Head of caudate nucleus (tissue), 42 donors: ENCODE measurements at places on chromosomes 12 and 14.
A peak's percentile ranks its signal among the peaks of the same experiment; 100 is the strongest.

GRCh38 chr14:80414080-80414479 lies 202.8 kb upstream of the DIO2 start:
- no peak for DNase-seq

- no peak for DNase-seq
Measured at GRCh38 chr14:75280831-75281653, 2.4 kb downstream of the FOS start.

DNA sequence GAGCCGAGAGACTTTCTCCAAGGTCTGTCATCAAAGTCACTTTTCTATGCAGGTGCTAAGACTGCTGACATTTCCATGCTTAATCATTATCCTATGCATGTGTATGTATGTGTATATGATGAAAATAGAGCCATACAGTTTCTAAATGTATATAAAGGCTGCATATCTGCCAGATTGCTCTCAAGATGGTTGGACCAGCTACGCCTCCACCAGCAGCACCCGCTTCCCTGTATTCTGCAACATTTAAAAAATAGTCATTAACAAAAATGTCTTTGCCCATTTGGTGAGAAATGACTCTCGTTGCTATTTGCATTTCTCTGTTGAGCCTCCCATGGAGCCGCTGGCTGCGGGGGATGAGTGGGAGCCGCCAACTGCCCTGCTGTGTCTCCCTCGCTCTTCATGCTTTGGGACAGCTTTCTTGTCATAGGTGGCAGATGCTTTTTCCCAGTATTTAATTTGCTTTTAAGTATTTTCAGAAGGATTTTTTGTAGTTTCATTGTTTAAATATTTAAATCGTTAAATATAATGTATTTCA lies 54.7 kb downstream of the DYNC1H1 start:
- DNase-seq = no peak

GRCh38 chr14:31418440-31418839 lies 1.9 kb downstream of the HEATR5A start:
- no peak for DNase-seq

GRCh38 chr14:72535485-72535884 lies 358.4 kb downstream of the DPF3 start:
- DNase-seq = no peak

DNA sequence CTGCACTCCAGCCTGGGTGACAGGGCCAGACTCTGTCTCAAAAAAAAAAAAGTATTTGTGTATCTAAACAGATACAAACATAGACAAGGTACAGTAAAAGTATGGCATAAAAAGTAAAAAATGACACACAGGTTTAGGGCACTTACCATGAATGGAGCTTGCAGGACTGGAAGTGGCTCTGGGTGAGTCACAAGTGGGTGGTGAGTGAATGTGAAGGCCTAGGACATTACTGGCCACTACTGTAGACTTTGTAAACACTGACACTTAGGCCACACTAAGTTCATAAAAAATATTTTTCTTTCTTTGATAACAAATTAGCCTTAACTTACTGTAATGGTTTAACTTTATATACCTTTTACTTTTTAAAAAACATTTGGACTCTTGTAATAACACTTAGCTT lies 38.0 kb upstream of the EIF5 start:
- no peak for DNase-seq

DNA sequence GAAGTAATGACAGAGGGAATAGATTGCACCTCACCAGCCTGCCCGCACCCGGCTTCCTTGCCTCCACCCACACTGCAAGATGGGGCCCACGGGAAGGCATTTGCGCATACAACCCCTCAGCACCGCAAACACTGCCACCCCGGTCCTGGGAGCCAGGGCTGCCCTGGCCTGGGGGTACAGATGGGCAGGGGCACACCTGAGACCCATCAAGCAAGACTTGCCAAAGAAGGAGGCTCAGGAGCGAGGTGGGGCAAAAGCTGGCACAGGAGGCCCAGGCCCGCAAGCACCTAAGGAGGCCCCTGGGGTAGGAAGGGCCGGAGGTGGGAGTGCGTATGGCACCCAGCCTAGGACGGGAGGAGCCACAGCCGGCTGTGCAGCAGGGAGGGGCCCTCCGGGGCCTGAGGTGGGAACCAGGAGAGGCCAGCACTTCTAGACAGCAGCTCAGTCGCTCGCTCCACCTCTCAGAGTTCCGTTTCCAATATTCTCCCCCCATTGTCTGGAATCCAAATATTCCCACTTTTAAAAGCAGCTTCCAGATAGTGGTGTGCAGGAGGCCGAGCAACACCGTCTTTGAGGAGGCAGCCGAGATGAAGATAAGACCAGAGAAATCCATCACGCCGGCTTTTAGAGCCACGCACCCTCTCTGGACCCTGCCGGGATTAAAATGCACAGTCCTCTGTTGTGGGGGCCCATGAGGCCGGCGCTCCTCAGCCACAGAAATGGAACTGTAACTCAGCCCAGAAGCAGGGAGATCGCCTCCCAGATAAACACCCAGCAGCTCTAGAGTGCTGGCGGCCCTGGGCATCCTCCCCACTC lies 12.2 kb upstream of the C14orf180 start:
- DNase-seq = no peak

GRCh38 chr12:75882421-75882820 lies 149.2 kb downstream of the PHLDA1 start:
- DNase-seq = no peak

DNA sequence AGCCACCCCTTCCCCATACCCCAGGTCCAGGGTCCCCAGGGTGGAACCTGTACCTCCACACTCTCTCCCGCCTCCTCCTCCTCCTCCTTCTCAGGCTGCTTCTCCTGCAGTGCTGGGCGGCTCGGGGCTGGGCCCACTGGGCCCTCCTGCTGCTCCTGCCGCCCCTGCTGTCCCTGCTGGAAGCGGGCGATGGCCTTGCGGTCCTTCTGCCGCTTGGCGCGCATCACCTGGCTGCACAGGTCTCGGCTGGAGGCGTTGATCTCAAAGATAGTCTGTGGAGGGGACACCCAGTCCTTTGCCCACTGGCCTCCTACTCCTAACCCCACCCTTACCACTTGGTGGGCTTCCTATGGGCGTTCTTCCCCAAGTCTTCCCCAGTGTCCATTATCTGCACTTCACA lies 14.5 kb downstream of the CFAP73 start:
- no peak for DNase-seq

GRCh38 chr12:109723311-109723881 lies 9.8 kb downstream of the FAM222A start:
- peak; percentile 92 for DNase-seq

GRCh38 chr14:85991156-85991555 lies 461.2 kb downstream of the FLRT2 start:
- no peak for DNase-seq

DNA sequence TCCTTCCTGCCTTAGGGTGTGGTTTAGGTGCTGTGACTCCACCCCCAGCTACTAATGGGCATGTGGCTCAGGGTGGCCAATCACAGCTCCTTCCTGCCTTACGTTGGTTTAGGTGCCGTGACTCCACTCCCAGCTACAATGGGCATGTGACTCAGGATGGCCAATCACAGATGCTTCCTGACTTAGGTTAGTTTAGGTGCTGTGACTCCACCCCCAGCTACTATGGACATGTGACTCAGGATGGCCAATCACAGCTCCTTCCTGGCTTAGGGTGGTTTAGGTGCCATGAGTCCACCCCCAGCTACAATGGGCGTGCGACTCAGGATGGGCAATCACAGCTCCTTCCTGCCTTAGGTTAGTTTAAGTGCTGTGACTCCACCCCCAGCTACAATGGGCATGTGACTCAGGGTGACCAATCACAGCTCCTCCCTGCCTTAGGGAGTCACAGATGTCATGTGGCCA lies 163.9 kb downstream of the TBX5 start:
- no peak for DNase-seq

DNA sequence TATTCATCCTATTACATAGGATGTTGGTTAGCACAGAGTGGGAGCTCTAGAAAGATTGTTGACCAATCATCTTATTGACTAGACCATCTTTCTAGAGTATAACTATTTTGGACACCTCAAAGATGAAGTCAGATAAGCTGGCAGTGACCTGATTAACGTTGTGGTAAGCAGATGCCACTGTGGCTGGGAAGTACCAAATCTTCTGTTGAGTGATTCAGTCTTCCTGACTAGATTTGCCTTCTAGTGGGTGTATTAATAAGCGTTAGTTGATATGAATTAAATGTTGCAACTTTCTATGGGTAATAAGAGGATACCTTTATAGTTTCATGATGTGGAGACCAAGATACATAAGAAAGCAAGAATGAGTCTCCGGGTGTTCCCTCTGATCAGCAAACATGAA lies 51.2 kb upstream of the HELB start:
- no peak for DNase-seq

DNA sequence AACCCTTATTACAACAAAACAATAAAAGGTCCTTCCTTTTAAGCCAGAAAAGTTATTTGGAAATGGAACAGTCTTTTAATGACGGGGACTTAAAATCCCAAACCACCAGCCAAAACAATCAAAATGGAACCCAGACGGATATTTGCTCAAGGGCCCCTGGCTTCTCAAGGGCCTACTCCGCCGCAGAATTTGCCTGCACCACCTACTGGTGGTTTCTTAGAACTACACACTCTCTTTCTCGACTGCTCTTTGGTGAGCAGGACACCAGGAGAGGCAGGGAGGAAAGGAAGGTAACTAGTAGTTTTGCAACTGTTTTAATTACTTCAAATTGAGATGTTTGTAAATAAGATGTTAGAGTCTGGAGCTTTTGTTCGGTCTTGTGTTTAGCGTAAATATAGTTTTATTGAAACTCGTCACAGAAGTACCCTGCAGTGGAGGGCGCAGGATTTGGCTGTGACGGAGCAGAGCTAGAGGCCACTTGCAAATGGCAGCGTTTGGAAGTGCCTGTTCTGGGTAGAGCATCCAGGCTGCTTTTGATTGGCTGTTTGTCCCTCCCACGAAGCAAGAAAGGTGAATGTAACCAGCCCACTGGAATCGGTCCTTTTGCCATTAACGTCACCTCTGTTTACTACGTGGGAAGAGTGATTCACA lies 238.5 kb downstream of the CACNA1C start:
- no peak for DNase-seq

DNA sequence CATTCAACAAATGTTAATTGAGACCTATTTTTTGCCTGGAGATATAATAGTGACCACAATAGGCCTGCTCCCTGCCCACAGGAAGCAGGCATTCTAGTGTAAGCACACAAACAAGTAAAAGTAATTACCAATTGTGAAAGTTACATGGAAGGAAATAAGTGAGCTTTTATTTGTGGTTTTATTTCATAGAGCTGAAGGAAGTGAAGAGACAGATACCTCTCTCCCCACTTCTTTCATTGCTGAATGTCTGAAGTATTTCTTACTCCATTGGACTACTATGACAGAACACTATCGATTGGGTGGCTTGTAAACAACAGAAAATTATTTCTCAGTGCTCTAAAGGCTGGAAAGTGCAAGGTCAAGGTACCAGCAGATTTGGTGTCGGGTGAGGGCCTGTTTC lies 183.5 kb downstream of the PRKCH start:
- DNase-seq = no peak

GRCh38 chr12:106141452-106141851 lies 2.7 kb upstream of the NUAK1 start:
- no peak for DNase-seq

DNA sequence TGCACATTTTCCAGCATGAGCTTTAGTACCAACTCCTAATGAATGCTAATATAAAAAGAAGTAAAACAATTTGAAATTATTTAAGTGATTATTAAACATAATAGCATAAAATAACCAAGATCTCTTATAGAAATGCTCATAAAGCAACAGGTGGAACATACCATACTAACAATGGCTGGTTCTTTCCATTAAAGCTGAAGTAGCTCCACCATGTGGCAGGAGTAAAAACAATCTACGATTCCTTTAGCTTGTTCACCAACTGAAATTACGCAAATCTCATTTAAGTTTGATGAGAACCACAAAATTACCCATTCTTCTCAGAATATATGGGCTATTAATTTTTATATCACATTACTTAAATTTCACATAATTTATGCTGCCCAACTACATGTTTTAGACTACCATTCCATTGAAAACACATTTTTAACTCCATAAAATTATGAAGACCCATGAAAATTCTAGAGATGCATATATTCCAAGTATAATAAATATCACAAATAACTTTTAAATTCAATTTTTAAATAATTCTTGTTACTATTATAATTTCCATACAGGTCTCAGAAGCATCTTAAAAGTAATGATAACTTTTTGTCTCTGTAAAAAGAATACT lies 213.6 kb downstream of the DAD1 start:
- no peak for DNase-seq

DNA sequence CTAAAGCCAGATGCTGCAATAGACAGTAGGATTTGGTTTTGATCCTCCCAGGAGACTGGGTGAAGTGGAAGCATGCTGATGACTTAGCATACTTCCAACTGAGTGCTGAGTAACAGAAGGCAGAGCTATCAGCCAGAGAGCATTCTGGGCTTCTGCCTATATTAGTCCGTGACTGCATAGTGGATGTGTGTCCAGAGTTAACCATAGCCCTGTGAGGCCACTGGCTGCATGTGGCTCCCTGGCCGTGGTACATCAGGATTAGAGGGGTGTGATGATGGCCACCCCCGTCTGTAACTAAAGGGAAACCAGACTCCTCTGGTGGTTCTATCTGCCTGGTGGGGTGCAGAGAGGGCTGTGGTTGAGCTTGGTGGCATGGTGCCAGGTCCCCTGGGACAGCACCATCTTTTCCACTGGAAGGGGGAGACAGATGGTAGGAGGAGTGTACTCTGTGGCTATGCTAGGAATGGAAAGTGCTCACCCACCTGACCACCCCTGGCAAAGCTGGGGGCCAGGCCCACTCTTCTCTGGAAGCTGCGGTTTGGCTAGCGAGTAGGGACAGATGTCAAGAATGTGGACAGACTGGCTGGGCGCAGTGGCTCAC lies 27.4 kb downstream of the ABCD4 start:
- DNase-seq = no peak

DNA sequence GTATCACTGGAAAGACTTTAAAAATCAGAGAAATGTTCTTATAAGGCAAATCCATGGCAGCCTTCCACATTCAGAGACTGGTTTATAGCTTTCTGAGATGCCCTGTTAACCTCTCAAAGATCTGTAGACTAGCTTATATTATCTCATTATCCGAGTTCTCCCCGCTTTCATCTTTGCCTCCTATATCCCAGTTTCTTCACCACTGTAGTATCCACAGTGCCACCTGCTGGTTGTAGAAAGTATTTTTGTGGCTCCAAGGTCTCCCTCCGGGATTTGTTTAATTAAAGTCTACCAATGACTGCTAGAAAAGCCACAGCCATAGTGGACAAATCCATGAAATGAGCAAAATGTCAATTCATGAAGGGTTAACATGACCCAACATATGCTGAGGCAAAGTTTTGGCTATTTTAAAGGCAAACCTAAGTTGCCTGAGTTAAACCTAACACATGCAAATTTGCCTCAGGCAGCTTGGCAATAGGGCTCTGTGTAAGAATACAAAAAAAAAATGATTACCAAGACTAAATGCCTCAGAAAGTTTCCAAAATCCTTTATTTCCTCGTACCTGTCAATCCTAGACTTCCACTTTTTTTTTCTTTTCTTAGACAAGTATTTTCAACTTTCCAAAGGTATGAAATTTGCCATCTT lies 218.8 kb upstream of the BMP4 start:
- DNase-seq = peak; percentile 86

GRCh38 chr12:117189725-117190209 lies 503 bp downstream of the FBXO21 start:
- DNase-seq = peak; percentile 33

GRCh38 chr12:101694297-101694848 lies 3.1 kb upstream of the CHPT1 start:
- DNase-seq = no peak

GRCh38 chr12:95100264-95101190 lies 27.1 kb upstream of the NR2C1 start:
- no peak for DNase-seq
